ENCODE measurements at places on chromosomes 2 and 18. TPM values are rescaled to one million over a fixed set of nuclear protein-coding genes. Genes with fewer than 3 reads are reported as not detected.

DNA sequence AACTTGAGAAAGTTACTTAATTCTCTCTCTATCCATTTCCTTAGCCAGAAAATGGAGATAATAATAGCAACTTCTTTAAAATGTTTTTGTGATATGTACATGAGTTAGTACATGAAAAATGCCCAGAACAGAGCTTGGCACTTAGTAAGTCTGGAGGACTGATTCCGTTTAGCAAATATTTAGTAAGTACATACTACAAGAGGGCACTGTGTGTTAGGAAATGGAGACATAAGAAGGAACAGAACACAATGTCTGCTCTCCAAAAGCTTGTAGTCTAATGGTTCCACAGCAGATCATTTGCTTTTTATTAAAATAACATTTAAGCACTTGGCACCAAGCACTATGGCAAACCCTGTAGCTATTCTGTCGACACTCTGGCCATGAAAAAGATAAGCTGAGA is 47.5 kb upstream of the CDH20 start:
- no peak for DNase-seq

- no peak for DNase-seq
Observed at GRCh38 chr2:98367721-98368120, 21.5 kb downstream of the CNGA3 start.

DNA sequence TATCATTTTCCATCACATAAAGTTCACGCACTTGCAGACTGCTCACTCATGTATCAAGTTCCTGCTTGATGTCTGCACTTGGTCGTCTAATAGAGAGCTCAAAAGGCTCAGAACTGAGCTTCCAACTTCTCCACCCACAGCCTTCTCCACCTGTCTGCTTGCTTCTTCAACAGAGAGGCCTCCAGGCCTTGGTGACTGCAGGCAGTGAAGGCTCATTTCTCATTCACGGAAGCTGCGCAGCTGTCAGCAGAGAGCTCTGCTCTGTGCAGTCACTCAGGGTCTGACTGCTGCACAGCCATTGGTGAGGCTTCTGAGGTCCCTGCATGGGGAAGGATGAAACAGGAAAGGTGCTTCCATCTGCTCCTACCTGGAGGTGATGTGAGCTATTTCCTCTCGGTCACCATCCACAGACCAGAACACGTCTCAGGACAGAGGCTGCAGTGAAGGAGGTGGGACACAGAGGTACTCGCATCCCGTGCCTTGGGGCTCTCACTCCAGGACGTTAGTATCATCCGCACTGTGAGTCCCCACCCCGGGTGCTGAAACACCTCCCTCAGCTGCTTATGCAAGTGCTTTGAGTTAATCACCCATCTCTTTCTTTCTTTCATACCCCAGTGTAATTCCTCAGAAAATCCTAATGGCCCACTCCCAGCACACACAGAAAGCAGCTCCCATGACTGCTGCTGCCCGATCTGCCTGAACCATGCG is 126.2 kb downstream of the TMEM18 start:
- DNase-seq = no peak

DNA sequence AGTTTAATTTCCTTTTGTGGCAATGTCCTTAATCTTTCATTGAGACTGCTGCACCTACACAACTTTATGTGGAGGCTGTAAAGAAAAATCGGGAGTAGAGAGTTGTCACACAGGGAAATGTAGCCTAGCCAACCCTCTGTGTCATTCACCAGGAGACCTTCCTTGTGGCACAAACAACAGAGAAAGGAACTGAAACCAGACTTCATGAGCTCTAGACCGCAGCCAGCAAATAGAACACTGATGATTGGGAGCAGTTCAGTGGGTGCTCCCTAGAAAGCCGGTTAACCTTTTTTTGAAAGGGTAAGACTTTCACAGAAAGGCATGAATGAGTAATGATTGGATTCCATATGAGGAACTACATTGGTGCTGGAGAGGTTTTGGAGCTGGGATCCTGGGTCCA is 1752.4 kb upstream of the CELF4 start:
- no peak for DNase-seq

GRCh38 chr2:33903215-33903614 is 304.1 kb upstream of the FAM98A start:
- DNase-seq = no peak

- no peak for DNase-seq
Observed at GRCh38 chr2:106107509-106108131, 86.5 kb downstream of the UXS1 start.

DNA sequence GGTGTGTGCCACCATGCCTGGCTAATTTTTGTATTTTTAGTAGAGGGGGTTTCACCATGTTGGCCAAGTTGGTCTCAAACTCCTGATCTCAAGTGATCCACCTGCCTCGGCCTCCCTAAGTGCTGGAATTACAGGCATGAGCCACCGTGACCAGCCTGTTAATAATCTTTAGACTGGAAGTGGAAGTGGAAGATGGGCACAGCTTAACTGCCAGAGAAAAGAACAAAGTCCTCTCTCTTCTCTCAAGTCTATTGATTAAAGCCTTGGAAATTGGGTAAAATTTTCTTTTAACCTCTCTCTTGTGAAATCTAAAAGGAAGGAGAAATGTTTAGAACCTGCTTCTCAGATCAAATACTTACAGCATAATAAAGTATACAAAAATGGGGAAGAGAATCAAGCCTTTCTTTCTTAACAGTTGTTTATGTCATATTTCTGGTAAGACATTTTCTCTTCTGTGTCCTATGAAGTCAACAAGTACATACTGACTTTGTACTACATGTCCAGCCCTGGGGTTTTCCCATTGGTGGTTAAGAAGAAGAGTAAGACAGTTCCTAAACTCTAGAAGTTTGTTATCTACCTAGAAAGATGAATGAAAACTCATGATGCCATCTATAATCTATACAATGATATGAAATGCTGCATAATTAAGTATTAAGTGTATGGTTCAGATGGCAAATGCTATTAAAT is 4.6 kb downstream of the TMEM169 start:
- DNase-seq = no peak

ELMOD3 gene
- 34.5 TPM for total RNA-seq

All from thyroid gland (tissue), 4 donors.